ENCODE measurements at places on chromosomes 11 and 22.

GRCh38 chr11:72703267-72704008 lies 29.2 kb upstream of the PDE2A start:
- no peak for DNase-seq

- no peak for DNase-seq
Measured at GRCh38 chr11:19239039-19239438, 1.7 kb downstream of the E2F8 start.

- DNase-seq: no peak
Measured at GRCh38 chr11:27290261-27291050, 72.6 kb downstream of the CCDC34 start.

DNA sequence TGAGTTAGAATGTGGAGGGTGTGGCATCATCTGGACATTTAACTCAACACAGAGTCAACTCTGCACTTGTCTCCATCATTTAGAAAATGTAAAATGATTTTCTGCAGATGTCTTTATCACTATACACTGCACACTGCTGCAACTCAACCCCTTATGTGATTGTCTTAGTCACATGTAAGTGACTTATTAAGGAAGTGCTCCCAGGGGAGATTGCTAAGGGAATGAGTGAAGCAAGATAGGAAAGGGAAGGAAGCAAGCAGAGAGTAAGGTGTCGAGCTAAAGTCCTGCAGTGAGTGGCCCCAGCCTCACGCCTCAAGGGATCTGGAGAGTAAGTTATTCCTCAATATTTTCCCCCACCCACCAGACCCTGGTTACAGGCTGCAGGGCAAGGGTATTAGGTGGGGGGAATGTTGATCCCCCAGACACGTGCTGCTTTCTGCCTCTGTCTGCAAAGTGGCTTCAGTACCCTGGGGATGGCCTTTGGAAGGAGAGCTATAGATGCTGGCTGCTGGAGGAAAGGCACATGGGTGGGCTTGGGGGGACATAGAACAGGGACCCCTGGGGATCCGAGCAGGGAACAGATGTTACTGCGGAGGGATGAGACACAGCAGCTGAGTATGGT lies 7.2 kb upstream of the CBX6 start:
- no peak for DNase-seq

DNA sequence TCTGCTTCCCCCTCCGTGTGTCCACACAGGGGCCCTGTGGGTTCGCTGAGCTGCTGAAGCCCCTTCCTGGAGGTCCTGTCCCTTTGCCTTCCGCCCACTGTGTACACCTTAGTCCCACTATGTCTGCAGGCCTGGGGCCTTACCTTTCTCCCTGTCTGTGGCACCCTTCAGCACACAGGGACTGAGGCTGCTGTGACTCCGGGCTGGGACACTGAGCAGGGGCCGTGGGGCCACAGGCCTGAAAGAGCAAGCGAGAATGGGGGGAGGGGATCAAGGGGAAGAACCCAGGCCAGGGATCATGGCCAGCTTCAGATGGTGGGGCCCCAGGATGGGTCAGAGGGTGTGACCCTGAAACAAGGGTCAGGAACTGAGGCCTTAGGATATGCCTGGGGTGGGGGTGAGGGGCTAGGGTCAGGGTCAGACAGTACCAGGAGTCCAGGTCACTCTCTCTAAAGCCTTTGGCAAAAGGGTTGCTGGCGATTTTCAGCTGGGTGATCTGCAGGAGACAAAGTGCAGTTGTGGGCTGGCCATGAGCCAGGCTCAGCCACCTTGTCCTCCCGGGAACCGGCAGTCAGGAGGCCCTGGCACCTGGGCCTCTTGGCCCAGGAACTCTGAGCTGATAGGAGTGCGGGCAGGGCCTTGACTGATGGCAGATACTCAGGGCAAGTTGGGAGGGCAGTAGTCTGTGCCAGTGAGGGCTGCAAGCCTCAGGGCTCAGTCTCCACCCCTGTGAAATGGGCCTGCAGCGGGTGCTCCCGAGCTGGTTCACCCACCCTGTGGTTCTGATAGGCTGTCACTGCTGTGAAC lies 2.6 kb upstream of the NUDT8 start:
- DNase-seq: no peak

DNA sequence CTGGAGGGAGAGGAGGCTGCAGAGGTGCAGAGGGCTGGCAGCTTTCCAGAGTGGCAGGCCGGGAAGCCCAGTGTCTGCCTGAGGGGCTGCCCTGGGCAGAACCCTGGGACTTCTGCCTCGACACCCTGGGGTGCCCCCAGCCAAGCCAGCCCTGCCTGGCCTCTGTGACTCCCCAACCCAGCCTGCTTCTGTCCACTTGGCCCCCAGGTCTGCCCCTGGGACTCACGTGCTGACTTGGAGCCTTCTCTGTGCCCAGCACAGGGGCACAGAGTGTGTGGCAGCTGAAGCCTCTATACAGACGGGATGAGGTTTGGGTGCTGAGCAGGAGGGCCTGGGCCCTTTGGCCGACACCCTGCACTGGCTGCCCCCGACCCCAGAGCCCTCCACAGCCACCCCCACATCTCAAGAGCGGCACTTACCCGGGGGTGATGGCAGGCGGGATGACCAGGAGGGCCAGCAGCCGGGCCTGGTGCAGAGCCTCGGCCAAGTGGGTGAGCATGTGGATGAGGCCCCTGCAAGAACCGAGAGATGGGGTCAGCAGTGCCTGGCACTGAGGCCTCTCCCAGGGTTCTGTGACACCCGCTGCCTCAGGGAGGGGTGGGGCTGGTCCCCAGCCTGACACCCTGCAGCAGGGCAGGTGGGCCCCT lies 17.5 kb downstream of the CHID1 start:
- no peak for DNase-seq

DNA sequence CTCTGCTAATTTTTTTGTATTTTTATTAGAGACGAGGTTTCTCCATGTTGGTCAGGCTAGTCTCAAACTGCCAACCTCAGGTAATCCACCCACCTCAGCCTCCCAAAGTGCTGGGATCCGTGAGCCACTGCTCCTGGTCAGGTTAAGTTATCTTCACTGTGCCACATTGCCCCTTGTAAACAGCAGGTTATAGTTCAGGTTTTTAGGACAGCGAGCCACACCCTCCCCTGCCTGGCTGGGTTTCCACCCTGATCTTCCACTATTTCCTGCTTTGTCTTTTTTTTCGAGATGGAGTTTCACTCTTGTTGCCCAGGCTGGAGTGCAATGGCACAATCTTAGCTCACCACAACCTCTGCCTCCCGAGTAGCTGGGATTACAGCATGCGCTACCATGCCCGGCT lies 16.1 kb downstream of the ACO2 start:
- no peak for DNase-seq

DNA sequence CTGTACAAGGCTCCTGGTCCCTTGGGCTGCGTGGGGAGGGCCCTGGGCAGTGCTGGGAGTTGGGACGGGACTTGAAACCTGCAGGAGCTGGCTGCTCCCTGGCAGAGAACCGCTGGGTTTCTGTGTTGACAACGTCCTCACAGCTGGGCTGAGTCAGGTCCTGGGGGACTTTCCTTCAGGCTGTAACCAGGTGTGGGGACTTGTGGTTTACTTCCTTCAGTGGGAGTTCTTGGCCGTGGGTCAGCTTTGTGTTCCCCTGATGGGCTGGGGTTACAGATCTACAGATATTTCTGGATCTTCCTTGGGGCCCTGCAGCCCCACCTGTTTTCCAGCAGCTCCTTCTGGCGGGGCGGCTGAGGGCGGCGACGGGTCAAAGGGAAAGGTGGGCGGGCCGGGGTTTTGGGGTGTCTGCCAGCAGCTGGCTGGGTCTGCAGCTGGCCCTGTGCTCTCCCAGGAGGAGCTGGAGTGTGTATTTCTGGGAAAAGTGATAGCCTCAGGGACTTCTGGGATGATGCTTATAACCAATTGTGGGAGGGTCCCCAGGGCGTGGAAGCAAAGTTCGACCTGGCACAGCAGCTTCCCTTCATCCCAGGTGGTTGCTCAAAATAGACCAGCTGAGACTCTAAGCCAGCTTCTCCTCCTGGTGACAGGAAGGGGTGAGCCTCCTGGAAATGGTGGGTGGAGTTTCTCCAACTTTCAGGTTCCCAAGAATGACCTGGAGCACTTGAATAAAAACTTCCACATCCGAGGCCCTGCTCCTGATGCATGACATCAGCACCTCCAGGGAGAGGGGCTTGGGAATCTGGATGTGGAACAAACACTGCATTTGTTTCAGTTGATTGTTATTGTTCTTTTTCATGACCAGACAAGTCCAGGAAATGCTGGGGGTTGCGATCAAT lies 19.1 kb downstream of the ST14 start:
- no peak for DNase-seq

DNA sequence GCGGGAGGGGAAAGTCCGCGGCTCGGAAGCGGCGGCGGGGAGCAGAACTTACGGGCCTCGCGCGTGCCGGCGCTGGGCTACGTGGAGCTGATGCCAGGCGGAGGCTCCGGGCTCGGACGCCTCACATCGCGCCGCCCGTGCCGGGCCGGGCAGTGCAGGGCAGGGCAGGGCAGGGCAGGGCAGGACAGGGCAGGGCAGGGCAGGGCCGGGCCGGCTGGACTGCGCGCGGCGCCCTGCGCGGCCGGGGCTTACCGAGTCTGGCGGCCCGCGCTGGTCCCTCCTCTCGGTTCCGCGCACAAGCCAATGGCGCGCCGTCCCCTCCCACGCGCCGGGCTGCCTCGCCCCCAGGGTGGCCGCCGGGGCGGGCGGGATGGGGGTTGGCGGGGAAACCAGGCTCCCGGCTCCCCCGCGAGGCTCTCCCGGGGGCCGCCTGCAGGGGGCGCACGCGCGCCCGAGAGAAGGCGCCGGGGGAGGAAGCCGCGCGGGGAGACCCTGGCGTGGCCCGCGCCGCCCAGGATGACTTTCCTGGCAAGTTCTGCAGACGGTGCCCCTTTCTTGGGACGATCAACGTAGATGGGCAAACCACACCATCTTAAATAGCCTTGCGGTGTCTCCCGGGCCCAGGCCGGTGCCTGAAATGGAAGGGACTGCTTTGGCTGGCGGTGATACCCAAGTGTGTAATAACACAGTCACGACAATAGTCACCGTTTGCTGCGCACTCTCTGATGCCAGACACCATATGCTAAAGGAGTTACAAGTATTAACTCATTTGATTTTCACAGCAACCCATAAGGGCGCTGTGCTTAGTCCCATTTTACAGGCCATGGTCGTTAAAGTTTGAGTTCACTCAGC lies at the start of gene TP53I11:
TP53I11 (minus strand) TSS at position 259 of the 852 bp plus-strand sequence. CDS start 12,548 bp downstream, outside the sequence.
- DNase-seq: peak; percentile 12

DNA sequence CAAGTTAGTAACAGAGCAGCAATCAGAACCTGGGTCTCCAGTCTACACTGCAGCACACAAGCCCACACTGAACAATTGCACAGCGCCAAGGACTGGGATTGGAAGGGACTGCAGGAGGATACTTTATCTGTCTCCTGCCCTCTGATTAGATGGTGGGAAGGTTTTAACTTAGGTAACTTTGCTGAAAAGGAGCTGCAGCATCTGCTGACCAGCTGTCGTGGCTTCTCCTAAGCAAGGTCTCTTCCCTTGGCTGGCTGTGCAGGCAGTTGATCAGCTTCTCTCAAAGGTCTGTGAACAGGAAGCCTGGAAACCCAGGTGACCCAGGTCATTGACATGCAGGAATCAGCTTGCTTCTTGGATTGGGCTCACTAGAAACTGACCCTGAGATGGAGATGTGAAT lies 82.4 kb downstream of the ISX start:
- DNase-seq: no peak

DNA sequence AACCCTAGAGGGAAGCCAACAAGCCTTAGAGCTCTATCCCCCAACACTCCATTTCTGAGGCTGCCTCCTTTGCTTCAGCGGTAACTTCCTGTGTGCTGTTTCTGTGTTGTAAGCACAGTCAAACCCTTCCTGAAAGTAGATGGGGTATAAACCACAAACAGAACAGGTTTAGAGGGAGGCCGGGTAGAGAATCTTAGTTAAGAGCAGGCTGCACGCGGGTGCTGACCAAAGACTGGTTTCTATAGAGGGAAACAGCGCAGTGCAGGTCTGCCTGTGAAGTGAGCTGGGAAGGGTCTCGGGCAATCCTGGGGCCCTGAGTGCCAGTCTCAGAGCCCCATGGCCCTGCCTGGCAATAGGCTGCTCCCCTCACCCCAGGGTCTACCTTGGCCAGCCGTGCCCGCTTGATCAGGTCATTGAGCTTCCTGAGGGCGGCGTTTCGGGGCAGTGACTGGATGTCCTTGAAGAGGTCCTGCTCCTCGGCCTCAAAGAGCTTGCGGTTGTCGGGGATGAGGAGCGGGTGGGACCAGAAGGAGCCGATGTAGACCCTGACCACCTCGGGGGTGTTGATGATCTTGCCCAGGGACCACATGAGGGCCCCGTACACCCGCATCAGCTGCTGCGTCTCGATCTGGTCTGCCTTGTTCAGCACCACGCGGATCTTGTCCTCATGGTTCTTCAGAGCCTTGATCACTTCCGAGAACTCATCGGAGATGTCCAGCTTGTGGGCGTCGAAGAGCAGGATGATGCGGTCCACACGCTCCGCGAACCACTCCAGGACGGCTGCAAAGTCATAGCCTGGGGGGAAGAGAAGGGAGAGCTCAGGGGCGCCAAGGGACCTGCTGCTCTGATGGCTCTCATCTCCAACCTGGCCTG lies 15.3 kb upstream of the CDC42BPG start:
- peak; percentile 43 for DNase-seq

DNA sequence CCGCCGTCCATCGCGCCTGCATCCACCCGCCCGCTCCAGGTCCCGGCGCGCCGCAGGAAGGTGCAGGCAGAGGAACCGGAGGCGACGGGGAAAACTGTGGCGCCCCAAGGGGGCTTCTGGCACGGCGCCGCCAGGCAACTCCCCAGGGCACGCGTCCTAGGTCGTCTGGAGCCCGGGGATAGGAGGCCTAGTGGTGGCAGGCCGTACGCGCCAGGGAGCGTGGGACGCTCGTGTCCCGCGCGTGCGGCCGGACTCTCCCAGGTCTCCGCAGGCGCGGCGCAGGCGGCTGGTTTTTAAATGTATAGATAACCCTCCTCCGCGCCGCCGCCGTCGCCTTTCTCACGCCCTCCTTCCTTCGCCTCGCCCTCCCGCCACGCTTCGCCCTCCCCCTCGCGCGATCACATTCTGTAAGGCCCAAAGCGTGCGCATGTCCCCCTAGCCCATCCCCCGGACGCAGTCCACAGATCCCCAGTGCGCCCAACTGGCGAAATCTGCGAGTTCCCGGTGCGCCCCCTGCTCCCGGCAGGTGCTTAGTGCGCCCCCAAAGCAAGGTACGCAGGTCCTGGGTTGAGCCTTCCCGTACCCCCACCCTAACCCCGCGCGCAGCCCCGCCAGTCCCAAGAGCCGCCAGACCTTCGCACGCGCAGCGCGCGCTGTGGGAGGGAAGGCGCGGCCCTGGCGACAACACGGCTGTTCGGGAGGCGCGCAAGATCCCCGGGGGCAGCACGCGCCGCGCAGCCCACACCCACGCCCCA lies at the start of gene ASCL2:
ASCL2 (minus strand) TSS at position 267 of the 755 bp plus-strand sequence; CDS start at position 11, 256 bp downstream.
- DNase-seq: no peak

GRCh38 chr11:14554959-14555358 lies 34.8 kb upstream of the PSMA1 start:
- no peak for DNase-seq

GRCh38 chr11:42960521-42961088 lies 351.2 kb upstream of the API5 start:
- no peak for DNase-seq

DNA sequence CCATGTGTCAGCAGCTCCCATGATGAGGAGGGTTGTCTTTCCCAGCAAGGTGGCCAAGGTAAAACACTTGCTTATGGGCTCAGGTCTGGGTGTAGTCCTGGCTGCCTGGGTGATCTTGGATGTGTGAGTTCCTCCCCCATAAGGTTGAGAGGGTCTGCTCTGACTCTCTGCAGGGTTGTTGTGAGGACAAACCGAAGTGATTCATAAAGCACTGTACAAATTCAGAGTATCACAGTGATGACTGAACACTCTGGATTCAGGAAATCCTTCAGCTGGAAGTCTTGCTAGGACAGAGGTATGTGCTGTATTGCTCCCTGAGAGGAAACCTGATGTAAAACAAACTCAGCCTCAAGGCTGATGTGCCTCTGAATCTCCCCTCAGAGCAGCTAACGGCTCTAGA lies 220.9 kb upstream of the PITPNB start:
- DNase-seq: no peak

Data from activated CD4-positive, CD25-positive, alpha-beta regulatory T cell (primary cell).